ENCODE measurements at places on chromosomes 16 and 17.
A peak's percentile ranks its signal among the peaks of the same experiment; 100 is the strongest.

DNA sequence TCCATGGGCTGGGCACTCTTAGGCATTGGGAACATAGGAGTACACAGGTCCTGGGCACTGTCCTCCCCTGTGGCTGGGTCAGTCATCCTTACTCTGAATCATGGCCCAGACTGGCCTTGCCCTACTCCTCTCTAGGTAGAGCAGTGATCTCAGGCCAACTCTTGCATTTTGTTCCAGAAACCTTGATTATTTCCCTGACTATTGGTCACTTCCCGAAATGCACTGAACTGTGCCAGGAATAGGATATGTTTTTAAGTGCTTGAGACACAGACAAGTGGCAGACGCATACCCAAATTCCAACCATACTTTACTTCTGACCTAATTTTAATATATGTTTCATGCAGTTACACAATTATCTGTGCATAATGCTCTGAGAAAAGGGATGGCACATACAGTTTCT, 10.3 kb downstream of the KRABD2 start:
- no peak for DNase-seq

DNA sequence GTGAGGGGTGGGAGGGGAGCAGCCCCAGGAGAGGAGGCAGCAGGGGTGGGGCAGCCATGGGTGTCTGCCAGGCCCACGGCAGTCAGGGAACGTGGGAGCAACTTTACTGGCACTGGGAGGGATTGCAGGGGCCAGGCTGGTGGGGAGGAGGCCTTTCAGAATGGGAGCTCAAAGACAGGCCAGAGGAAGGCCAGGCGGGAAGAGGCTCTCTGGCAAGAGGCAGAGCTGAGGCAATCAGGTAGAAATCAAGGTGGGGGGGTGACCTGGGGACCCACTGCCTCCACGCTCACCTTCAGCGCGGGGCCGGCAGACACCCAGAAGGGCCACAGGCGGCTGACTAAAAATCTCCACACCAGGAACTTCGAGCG, 11.9 kb upstream of the GSE1 start:
- DNase-seq = no peak

DNA sequence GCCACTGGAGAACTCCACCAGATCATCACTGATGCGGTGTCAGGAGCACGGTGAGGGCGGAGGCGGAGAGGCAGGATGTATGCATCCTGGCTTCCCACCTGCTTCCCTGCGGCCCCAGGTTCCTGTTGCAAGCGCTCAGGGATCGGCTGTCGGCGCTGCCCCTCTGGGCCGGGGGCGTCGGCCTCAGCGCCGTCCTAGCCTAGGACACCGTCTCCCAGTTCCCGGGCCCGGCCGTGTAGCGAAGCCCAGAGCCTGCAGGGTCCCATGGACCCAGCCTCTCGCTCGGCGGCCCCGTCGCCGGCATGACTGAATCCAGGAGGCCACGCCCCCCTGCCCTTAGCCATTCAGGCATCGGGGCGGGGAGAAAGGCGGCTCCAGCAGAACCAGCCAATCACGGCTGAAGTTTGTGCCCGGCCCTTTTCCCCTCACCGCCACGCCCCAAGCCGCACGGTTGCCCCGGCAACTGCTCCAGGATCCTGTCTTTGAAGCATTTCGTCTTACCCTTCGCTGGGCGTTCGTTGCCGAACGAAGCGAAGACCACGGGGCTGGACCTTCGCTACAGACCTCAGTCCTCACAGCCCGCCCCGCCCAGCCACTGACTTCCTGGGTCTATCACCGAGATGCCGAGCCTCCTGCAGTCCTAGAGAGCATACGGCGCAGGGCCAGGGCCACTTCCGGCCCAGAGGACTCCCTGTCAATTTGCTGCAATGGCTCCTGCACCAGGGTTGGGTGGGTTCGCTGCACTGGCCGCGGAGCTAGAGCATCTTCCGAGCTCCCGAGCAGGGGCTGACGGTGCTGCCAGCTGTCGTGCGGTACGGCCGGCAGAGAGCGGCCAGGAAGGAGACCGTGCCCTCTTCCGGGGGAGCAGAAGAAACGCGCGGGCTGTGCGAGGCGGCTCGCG, 10.6 kb upstream of the ZNF213 start:
- DNase-seq = peak; percentile 90

DNA sequence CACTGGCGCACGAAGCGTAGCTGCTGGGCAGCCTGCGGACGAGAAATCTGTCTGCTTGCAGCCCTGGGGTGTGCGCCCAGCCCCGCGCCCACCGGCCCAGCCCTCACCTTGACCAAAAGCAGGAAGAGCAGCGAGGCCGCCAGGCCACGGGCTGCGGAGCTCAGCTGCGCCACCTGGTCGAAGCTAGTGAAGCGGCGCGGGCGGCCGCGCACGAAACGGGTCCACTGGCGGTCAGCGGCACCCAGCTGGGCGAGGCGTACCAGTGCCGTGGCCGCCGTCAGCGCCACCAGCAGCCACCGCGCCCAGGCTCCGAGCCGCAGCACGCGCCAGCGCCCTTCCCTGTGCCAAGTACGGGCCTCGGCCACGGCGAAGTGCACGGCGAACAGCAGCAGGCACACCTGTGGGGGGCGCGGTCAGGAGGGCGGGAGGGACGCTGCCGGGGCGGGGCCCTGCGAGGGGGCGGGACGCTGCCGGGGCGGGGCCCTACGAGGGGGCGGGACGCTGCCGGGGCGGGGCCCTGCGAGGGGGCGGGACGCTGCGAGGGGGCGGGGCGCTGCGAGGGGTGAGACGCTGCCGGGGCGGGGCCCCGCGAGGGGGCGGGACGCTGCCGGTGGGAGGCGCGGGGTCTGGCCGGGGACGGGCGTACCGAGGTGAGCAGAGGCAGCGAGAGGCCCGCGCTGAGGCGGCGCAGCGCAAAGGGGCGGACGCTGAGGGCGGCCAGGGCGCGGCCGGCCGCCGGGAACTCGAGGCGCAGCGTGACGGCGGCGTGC, 43.2 kb downstream of the TSC2 start:
- DNase-seq = no peak

DNA sequence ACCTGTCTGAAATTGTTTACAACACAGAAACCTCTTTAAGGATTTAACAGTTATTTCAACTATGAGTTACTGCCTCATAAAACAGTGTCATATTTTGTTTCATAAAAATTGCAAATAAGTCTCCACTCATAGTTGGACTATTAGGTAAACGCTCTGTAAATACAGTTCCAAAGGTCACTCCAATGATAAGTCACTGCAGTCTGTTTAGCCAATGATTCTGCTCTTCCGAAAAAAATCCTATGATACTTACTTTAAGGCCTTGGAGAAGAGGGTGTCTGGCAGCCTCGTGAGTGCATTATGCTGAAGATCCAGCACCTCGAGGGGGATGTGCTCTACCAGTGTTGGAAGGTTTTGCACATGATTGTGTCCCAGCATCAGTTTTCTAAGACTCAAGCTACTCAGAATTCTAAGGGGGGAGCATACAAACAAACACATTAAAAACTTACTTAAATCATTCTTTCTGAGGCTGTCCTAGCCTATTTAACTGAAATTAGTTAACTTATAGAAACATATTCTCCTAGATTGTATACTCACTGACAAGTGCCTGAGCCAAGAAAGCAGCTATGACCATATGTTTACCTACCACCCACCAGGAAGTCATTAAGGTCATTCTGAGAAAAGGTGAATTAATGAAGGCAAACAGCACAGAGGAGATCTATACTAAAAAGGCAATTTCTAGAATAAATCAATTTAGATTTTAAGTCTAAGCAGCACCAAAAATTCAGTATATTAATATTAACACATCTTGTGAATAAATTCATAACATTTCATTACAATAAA, 41.1 kb downstream of the MARVELD3 start:
- DNase-seq = no peak

- DNase-seq = no peak
Observed at GRCh38 chr17:4956493-4957061, 5.7 kb downstream of the ENO3 start.

DNA sequence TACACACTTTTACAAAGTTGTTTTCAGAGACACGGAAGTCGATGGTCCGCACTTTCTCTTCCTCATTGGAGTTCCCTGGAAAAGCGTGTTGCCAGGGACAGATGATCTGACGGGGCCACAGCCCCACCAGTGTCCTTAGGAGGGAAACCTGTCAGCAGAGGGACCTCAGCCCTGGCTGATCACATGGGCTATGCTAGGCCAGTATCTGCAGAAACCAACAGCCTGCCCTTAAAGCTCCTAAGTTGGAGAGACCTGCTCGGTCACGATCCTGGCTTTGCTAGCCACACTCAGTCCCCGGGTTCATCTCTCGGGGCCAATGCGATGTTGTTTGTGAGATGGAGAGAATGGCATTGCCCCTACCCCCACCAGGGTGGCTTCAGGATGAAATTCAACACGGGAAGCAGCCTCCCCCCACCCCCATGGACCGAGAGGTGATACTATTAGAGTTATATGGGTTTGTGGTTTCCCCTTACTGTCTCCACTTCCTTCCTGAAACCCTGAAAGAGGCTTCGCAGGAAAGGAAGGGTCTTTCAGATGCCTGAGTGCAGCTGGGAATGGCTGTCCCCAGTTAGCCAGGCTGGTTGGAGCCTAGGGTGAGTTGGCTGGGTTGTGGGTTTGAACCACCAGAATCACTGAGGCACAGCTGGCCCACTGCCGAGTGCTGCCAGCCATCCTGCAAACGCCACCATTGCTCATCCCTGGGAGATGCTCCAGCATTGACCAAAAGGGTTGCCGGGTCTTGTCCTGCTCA, 16.6 kb downstream of the RMI2 start:
- no peak for DNase-seq

- DNase-seq = no peak
Observed at GRCh38 chr17:74641224-74641957, 17.9 kb upstream of the CD300E start.

DNA sequence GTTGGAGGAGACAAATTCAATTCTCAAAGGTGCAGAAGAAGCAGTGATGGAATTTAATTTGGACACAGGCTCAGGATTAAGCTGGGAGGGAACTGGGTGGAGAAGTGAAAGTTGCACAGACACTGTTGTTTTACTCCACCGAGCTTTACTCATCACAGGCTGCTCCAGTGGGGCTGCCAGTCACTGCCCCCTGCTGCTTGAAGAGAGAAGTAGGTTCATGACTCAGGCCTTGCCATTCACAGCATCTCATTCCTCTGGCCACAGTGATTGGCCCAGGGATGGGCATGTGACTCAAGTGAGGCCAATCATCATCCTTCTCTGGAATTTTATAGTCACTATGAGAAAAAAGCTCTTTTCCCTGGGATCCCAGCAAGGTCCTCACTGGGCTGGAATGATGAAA, 11.8 kb downstream of the GNAO1 start:
- peak; percentile 31 for DNase-seq

DNA sequence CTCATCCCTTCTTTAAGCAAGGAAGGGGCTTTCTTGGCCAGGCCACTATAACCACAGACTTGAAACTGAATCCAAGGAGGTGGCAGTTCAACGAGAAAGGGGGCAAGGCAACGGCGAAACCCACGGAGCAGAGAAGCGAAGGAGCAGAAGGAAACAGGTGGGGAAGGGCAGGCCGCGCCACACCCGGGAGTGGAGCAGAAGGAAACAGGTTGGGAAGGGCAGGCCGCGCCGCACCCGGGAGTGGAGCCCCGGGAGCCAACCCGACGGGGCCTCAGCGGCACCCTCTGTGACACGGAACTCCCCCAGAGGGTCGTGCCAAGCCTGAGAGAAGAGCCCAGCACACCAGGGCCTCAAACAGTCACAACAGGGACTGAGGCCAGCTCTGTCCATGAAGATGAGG, 20.3 kb downstream of the FANCA start:
- DNase-seq = no peak

- DNase-seq = no peak
Observed at GRCh38 chr16:23966597-23967394, 131.0 kb downstream of the PRKCB start.

- peak; percentile 52 for DNase-seq
Observed at GRCh38 chr17:81884520-81884919, 6.9 kb downstream of the ALYREF start.

- DNase-seq = no peak
Observed at GRCh38 chr16:13123991-13124390, 222.6 kb downstream of the SHISA9 start.

DNA sequence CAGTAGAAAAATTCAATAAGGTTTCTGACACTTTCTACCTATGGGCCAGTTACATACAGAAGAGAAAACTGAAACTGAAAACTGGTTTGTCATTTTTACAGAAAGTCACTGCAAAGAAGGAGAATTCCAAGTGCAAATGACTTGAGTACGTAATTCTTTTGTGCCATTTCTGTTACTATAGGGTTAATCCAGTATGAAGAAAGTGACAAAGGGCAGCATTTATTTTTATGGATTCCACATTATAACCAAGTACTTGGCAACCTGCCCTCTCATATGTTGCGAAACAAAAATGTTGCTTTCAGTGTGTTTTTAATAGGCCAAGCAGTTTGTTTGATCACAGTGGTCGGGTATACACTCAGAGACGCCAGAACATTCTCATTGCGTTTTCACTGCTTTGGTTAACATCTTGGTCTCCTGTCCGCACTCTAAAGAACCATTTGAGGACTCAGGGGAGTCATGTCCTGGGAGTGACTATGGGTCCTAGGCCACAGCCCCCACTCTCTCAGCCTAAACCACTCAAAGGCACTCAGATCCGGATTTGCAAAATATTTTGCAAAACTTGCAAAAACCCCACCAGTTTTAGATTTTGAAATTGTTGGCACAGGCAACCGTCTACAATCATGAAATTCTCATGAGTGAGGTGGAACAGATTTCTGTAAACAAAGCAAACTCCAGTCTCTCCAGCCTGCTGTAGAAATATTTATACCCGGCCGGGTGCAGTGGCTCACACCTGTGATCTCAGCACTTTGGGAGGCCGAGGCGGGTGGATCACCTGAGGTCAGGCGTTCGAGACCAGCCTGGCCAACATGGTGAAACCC, 15.4 kb upstream of the HELZ start:
- peak; percentile 58 for DNase-seq

DNA sequence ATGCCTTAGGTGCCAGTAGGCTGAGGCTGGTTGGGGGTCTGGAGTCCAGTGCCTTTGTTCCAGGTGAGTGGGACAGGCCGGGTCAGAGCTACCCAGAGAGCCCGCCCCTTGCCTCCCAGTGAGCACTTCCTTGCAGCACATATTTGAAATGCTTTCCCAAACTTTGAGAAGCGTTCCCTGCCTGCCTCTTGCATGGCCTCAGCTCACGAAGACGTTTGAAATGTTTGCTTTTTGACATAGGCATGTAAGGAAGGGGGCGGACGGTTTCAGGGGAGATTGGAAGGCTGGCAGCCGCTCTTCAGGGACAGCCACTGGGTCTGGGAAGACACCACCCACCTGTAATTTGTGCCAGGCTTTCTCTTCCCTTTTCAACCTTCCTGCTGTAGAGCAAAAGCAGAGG, 5.1 kb upstream of the FOXL1 start:
- no peak for DNase-seq

- DNase-seq = no peak
Observed at GRCh38 chr16:30398661-30399434, 3.6 kb downstream of the ZNF48 start.
